ENCODE measurements at places on chromosomes 1 and 21. TPM values are rescaled to one million over a fixed set of nuclear protein-coding genes. Genes with fewer than 3 reads are reported as not detected.

Gene RNU1-4
- polyA plus RNA-seq, result 4.3 TPM

Gene OR2M3
- polyA plus RNA-seq, result not detected

Gene MIGA1
- polyA plus RNA-seq, result 4.2 TPM

Gene GBP1
- polyA plus RNA-seq, result 1.5 TPM

Gene PRKAB2
- polyA plus RNA-seq, result 5.3 TPM

Gene CELA2A
- polyA plus RNA-seq, result not detected

Gene PGLYRP3
- polyA plus RNA-seq, result 0.10 TPM

Gene SMAP2
- polyA plus RNA-seq, result 107 TPM

Gene RGS16
- 55.6 TPM for polyA plus RNA-seq

Gene KPNA6
- polyA plus RNA-seq, result 41.2 TPM

Gene NPL
- 9.1 TPM for polyA plus RNA-seq

Gene OPRD1
- not detected for polyA plus RNA-seq

Gene MYBPH
- 0.14 TPM for polyA plus RNA-seq

Gene EXTL1
- not detected for polyA plus RNA-seq

Gene CIART
- 0.66 TPM for polyA plus RNA-seq

All from GM12878 (cell line).